Stimulated activated naive CD4-positive, alpha-beta T cell treated with Interleukin-2 at 50 U/mL for 16 hours (primary cell): ENCODE measurements at places on chromosomes 5 and 9.
A peak's percentile ranks its signal among the peaks of the same experiment; 100 is the strongest.

GRCh38 chr5:125277494-125278154 lies 531.2 kb upstream of the ZNF608 start:
- DNase-seq: no peak

DNA sequence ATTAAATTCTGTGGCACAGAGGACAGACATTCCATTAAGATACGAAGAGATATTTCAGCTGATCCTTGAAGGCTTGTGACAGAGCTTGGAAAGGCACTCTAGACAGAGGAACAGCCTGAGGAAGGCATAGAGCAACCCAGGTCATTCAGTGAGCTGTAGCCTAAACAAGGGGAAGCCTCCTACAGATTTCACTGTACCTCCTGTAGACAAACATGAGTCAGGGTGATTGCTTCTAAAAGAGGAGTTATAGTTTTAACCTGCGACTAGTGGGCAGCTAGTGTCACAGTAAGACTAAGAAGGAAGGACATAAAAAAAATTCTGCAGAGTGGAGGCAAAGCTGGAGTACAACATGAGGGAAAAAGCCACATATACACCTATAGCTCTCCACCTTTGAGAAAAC lies 43.5 kb upstream of the ANKDD1B start:
- no peak for DNase-seq

DNA sequence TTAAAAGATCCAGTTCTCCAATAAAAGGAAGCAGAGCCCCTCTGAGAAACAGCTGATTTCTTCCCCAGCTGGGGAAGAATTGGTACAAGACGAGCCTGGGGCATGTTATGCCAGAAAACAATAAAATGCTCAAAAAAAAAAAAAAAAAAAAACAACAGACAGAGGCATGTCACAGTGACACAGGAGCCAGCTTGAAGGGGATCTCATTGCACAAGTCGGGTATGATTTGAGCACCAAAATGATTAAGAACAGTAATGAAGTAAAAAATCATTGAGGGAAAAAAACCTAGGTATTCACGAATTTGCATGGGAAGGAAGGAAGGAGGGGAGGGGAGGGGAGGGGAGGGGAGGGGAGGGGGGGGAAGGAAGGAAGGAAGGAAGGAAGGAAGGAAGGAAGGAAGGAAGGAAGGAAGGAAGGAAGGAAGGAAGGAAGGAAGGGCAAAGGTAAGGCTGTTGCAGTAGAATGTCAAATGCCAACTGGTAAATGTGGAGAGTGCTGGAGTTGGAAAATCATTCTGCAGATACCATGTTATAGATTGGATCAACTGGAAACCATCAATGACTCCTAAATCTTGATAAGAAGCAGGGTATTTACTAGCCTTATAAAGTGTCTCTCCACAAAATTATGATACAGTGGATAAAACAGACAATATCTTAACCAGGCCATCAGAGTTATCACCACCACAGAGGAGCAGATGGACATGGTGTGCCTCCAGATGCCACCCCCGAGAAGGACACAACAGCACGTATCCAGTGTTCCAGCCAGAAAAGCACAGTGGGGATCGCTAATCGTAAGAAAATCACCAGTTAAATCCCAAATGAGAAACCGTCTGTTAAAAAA lies 7.2 kb downstream of the GNA14 start:
- DNase-seq: no peak

DNA sequence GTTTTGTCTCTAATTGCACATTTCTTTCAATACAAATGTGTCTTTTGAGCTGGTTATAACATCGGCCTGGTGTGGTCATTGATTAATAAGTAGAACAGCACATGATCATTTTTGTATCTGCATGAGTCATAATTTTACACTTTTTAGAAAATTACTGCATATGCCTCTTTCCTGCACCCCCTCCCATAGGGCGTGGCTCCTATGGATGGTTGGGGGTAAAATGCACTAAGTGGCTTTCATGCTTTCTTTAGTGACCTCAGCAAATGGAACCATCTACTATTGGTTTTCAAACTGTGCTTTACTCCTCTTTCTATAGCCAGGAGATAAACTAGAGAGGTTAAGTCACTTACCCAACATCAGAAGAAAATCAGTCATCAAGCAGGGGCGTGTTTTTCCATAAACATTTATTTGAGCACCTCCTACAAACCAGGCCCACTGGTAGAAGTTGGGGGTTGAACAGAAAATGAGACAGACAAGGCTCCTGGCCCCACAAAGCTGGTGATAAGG lies 3.8 kb downstream of the ANXA6 start:
- DNase-seq: peak; percentile 66
